Astrocyte (in vitro differentiated cells and primary cell): ENCODE measurements at places on chromosomes 16 and 17. TPM values are rescaled to one million over a fixed set of nuclear protein-coding genes. Genes with fewer than 3 reads are reported as not detected.

DNA sequence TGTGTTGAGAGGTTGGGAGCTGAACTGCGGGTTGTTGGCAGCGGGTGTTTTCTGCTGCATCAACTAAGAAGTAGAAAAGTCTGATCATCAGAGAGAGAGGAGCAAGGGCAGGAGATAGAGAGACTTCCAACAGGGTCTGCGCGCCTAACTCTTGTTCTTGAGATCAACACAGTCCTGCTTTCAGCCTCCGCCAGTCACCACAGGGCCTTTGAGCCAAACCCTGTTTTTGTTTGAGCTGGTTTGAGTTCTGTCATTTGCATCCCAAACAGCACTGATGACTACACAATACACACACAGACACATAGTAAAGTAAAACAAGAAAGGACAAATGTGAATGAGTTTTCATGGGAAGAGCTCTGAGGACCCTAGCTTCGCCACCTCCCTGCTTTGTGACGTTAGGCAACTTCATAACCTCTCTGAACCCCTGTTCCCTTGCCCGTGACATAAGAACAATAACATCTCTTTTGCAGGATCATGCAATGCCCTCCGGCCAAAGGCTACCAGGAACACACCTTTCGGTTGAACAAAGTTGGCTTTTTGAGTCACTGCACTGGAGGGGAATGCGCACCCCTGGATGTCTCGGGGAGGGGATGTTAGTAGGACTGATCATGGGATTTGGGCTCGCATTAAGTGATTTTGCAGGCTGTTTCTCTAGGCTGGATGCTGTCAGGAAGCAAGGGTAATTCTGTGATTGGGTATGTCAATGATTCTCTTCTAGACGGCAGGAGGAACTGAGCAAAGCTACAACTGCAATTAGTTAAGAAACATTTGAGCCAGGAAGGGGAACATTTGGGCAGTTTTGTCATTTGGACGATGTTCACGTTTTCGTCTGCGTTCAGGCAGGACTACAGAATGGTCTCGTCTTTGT lies 92.3 kb downstream of the C16orf78 start:
- no peak for DNase-seq

DNA sequence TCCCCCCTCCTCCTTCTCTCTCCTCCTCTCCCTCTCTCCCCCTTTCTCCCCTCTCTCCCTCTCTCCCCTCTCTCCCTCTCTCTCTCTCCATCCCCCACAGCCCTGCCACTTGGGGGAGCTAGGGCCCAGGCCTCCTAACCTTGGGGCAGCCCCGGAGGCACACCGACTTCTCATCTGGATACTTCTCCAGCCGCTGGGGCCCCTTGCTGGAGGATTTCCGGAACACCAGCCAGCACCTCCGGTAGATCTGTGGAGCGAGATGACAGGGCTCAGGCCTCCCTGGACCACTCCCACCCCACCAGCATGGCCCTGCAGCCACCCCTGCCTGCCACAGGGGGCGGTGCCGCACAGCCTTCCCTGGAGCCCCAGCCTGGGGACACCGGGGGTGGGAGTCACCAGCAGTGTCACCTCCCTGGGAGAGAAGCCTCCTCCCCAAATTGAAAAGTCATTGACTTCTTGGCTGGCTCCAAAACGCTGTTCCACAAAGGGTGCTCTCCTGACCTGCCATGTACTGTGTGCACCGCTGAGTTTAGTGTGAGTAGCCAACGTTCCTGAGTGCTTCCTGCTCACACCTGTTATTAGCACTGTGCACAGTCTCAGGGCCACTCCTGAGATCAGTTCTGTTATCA lies 10.5 kb downstream of the DOK4 start:
- DNase-seq, result peak; percentile 8

HOXB6 gene
- total RNA-seq, result not detected in 2 replicates

GRCh38 chr16:86537486-86537885 lies 17.5 kb downstream of the MTHFSD start:
- no peak for DNase-seq

- DNase-seq, result no peak
These were observed 19.9 kb upstream of the ATP2C2 start for GRCh38 chr16:84348386-84348888.

GRCh38 chr16:56606476-56607108 lies 1.8 kb upstream of the MT2A start:
- peak; percentile 85 for DNase-seq

MSLN gene
- not detected in 2 replicates for total RNA-seq

DNA sequence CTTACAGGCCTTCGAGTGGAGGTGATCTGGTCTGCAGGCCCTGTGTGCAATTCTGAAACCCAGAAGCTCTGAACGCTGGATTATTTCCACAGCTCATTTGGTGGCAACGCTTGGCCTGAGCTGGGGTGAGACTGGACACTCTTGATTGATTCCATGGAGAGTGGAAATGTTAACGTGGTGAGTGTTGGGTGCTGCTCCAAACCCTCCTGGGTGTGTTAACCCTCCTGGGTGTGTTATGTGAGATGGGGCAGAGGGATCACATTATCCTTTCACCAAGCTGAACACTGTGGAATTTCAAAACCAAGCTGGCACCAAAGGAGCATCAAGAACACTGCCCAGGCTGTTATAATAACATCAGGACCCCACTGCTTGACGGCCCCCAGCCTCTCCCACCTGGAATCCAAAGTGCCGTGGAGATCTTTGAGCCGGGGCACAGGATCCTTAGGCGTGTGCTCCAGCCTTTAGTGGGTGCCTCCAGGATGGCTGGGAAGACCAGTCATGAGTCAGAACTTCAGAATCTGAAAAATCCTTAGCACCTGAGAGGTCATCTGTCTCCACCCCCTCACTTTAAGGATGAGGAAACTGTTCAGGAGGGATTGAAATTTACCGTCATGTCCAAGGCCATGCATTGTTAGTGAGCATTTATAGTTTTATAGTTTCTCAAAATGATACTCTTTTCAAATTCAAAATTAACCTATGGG lies 75.0 kb downstream of the RPTOR start:
- peak; percentile 50 for DNase-seq

PIPOX gene
- 1.8 and 2.6 TPM in 2 replicates for total RNA-seq

TEKT1 gene
- total RNA-seq, result not detected in 2 replicates

PRRT2 gene
- 6.2 and 6.7 TPM in 2 replicates for total RNA-seq

- DNase-seq, result no peak
These were observed 59.2 kb upstream of the TANC2 start for GRCh38 chr17:62906881-62907280.

C16orf96 gene
- total RNA-seq, result 0.20 and 0.38 TPM in 2 replicates

ITGAD gene
- not detected in 2 replicates for total RNA-seq

DNA sequence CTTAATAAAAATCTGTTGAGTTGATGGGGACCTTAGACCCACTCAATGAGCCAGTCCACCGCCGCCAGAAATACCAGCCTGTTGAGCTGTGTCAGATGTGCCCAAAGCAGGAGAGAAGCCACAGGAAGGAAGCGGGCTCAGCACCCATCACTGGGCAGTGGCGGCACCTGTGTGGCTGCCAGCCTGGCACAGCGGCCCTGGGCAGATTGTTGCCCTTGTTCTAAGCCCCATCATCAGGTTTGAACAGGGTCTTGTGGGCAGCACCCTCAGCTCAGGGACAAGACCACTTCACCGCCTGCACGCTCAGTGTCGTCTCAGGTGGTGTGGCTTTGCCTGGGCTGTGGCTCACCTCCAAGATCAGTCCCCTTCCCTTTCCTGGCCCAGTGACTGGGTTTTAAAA lies 9.3 kb downstream of the ENDOV start:
- DNase-seq, result no peak

LPO gene
- not detected in 2 replicates for total RNA-seq

- DNase-seq, result no peak
These were observed 798.3 kb downstream of the CDH8 start for GRCh38 chr16:61237884-61238485.

- no peak for DNase-seq
These were observed 120.2 kb downstream of the METRNL start for GRCh38 chr17:83199500-83200201.

DNA sequence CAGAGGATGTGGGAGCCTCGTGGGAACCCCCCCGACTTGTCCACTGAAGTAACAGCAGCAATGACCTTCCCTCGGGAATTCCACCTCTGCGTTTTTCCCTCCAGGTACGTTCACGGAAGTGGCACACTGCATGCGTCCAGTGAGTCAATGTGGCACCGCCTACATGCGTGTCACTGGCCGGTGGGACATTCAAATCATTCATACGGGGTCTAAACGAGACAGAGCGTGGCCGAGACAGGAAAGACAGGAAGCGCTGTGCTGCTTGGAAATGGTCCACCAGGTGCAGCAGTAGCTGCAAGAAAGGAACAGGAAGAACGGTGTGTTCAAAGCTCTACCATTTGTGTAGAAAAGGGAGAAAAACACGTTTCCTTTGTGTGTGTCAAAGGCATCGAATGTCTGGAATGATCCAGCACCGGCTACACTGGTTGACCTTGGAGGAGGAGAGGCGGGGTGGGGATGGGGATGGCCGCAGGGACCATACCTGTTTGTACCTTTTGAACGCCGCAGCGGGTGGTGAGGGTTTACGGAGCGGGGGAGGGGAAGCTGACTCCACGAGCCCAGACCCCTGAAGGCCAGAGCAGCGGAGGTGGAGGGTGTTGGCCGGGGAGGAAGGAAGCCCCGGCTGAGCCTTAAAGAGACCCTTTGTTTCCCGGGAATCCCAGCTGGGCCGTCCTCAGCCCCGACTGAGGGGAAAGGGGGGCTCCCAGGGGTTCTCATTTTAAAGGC lies 1.7 kb upstream of the PGAP6 start:
- no peak for DNase-seq

GRCh38 chr17:20234276-20234675 lies 225.1 kb downstream of the SPECC1 start:
- no peak for DNase-seq

HIC1 gene
- 9.0 and 14.5 TPM in 2 replicates for total RNA-seq

GRCh38 chr16:81866820-81867440 lies 87.8 kb downstream of the PLCG2 start:
- no peak for DNase-seq

PYCARD gene
- 7.3 and 9.0 TPM in 2 replicates for total RNA-seq

DNA sequence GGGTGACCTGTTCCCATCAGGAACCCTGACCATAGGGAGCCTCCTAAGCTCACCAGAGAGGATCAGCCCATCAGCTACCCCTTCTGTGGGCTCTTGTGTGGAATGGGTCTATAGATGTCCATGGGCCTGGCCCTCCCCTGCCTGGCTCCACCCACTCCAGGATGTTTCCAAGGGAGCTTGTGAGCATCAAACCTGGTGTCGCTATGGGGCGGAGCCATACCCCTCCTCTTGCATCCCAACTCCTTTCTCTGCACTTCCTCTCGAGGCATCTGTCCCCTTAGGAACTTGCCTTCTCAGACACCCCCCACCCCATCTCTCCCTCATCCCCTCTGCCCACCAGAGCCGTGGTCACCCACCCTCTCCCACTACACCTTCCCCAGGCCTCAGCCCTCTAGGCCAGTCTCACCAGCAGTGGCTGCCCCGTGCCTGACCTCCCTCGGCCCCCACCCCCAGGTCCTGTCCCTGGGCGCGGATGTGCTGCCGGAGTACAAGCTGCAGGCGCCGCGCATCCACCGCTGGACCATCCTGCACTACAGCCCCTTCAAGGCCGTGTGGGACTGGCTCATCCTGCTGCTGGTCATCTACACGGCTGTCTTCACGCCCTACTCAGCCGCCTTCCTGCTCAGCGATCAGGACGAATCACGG lies 10.4 kb downstream of the KCNH6 start:
- DNase-seq, result no peak

- no peak for DNase-seq
These were observed 287.5 kb downstream of the IRX3 start for GRCh38 chr16:53998966-53999522.

DNA sequence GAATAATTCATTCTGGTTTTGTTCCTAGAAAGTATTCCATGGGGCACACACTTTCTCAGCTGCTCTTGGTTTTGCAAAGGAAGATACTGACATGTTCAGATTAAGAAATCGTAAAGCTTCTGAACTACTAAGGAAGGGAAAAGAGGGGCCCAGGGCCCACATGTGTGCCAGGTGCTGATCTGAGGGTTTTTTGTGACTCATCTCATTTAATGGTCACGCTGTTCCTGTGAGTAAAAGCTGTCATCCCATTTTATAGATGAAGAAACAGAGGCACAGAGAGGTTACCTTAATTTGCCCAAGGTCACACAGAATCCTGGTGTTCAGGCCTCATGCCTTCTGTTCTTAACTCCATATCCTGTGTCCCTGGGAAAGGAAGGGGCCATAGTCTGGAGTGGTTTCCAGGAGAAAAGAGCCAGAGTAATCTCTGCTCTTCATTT lies 113.2 kb downstream of the MSI2 start:
- peak; percentile 22 for DNase-seq
